ENCODE measurements at places on chromosomes 4 and X.

DNA sequence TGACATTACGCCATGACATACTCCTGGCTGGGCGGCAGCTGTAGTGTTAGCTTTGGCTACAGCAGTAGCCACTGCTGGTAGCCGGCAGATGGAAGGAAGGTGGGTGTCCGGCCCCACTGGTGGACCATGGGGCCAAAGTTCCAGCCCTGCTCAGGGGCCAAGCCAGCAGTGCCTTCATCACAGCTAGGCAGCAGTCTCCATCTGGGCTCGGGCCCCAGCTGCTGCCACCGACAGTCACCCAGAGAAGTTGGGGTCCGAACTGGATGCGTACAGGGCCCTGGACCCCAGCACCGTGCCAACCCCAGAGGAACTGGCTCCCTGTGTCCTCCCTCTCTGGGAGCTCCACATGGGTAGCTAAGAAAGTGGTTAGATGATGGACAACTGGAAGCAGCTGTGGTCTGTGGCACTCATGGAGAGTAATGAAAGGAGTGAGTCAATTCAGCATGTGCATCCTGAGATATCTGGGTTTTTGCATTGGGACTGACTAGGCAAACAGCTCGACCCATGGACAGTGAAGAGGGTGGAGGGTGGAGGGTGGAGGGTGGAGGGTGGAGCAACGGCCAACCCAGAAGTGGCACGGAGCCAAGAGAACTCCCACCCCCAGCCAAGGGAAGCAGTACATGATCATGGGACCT, 366.6 kb upstream of the GRIA3 start:
- DNase-seq, result no peak

DNA sequence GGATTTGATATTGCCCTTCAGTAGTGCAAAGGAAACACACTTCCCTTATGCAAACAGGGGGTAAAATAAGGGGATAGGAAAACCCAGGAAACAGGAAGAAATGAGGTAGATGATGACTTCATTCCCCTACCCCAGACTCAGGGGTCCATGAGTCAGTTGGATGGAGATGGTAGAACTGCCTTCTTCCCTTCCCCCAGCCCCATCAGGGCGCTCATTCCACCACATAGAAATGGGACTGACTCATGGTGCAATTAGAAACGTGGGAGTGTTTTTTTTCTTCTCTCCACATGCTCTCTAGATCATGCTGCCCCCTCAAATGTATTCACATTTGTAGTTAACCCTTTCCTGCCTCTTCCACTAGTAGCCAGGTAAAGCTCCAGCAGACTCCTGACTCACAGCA, 23.1 kb upstream of the ARMCX2 start:
- no peak for DNase-seq

DNA sequence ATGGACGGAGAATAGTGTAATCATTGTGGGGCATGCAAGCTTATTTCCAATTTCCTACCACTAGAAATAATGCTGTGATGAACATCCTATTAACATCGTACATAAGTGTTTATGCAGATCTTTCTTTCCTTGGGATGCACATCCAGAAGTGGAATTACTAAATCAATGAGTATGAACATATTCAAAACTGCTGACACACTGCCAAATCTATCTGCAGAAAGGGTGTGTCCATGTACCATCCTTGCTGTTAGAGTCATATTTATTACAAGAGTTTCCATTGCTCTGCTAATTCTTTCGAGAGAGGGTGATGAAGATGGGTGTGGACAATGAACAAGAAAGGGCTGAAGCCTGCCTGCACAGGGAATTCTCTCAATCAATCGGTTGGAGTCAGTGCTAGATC, 82.6 kb downstream of the GPC4 start:
- DNase-seq, result no peak

GRCh38 chr4:127558088-127558487, 74.7 kb upstream of the INTU start:
- DNase-seq, result no peak

Measured in posterior vena cava (tissue), 2 donors.